ENCODE measurements at places on chromosomes 12 and 14. TPM values are rescaled to one million over a fixed set of nuclear protein-coding genes. Genes with fewer than 3 reads are reported as not detected.

Gene MDGA2
- not detected for total RNA-seq

Gene NYNRIN
- total RNA-seq, result 0.02 TPM

Gene KRR1
- total RNA-seq, result 106 TPM

Gene LYSET
- 12.4 TPM for total RNA-seq

Gene ATL1
- total RNA-seq, result 0.38 TPM

Gene KCNC2
- not detected for total RNA-seq

Gene PRB2
- total RNA-seq, result not detected

Gene SLC17A8
- total RNA-seq, result not detected

Gene ALG10B
- total RNA-seq, result 11.8 TPM

Gene KRT82
- total RNA-seq, result not detected

Gene KRT73
- total RNA-seq, result 0.19 TPM

DNA sequence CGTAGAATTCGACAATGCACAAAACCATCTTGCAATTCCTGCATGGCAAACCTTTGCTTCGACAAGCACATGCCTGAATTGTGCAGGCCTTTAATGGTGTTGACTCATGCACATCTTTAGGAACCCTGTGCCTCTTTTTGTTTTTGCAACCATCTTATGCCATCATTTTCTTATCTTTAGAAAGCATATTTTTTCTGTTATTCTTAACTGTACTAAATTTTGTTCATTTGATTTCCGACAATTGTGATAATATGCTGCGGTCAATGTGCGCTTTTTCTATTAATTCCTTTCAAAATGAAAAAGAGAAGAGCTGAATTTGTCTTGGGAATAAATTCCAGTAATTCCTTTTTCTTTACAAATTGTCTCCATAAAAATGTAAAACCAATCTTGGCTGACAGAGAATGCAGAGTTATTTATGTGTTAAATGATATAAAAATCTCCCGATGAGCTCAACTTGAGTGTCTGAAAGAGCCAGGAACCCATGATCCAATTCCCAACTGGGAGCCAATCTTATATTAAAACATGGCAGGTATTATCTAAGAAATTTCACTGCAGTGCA, 20.1 kb upstream of the CDK17 start:
- no peak for DNase-seq

DNA sequence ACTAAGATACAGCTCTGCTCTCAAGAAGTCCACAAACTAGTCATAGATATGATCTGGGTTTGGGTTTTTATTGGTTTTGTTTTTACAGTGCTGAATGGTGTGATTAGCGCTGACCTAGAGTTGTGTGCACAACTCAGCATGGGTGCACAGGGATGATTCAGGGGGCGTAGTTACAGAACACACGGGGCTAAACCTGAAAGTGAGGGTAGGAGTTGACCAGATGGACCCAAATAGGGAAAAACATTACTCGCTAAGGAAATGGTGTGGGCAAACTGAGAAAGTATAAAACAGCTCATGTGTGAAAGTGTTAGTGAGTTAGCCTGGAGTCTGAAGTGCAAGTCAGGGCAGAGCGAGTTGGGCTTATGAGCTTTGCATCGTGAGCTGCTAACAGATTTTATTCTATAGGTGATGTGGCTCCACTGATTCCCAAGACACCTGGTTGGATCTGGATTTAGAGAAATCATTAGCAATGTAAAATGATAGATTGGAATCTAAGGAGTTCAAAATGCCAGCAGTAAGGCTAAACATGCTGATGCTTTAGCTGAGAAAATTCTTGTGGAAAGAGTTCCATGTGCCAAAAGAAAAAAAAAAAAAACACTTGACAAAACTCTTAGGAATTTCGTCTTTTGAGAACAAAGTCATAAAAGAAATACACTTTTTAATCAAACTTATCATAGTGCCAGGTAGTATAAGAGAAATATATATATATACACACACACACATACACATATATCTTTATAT, 134.9 kb downstream of the SLC5A8 start:
- no peak for DNase-seq

DNA sequence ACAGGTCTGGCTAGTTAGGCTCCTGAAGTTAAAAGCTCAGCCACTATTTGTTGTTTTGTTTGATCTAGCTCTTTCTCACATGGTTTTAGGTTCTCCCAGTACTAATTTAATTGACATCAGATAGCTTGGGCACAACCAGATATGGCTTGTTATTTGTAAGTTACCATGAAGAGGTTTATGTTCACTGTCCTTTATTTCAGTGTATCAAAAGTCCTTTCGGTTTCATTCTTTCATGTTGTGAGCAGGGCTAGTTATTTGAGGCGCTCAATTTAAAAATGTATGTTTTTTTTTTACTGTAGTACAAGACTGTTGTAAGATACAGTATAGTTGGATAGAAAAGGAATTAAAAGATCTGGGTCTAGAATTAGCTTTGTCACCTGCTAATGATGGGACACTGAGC, 7.0 kb downstream of the GPX2 start:
- no peak for DNase-seq

- DNase-seq, result peak; percentile 14
These were observed 425.8 kb upstream of the ATXN7L3B start for GRCh38 chr12:74111688-74112360.

DNA sequence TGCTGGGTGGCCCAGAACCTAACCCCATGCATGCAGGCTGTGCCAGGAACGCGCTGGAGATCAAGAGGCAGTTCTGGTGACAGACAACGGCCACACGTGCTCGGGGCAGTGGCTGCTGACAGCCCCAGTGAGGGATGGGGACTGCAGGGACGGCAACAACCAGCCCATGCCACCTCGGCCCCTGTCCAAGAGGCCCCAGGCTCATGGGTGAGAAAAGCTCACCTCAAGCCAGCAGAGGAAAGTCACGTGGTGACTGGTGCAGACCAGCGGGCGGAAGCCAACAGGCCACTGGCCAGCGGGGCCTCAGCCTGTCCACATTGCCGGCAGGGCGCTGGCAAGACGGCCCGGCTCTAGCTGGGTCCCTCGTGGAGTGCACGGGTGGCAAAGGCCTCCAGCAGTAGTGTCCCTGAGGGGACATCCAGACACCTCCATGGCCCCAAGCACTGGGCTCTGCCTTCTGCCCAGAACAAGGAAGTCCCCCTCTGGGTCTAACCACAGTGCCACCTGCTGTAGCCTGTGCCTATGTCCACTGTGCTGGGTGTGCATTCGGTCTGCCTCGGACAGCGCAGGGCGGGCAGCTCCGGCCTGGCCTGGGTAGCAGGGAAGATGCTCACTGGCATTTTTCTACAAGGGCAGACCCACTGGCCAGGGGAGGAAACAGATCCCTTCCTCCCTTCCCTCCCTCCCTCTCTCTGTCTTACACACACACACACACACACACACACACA, 134.1 kb downstream of the NCOR2 start:
- DNase-seq, result no peak

- peak; percentile 32 for DNase-seq
These were observed 15.2 kb upstream of the ACTR6 start for GRCh38 chr12:100185361-100185894.

DNA sequence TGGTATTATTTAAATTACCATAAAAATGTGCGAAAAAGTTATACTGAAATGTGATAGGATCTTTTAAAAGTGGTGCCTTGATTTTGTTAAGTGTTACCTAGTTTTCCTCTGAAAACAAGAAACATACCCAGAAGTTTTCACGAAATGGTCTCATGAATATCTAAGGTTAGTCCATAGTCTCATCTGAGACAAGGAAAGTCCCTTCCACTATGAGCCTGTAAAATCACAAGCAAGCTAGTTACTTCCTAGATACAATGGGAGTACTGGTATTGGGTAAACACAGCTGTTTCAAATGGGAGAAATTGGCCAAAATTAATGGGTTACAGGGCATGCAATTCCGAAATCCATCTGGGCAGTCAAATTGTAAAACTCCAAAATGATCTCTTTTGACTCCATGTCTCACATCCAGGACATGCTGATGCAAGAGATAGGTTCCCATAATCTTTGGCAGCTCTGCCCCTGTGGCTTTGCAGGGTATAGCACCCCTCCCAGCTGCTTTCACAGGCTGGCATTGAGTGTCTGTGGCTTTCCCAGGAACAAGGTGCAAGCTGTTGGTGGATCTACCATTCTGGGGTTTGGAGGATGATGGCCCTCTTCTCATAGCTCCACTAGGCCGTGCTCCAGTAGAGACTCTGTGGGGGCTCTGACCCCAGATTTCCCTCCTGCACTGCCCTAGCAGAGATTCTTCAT, 271.4 kb downstream of the NAV3 start:
- no peak for DNase-seq

DNA sequence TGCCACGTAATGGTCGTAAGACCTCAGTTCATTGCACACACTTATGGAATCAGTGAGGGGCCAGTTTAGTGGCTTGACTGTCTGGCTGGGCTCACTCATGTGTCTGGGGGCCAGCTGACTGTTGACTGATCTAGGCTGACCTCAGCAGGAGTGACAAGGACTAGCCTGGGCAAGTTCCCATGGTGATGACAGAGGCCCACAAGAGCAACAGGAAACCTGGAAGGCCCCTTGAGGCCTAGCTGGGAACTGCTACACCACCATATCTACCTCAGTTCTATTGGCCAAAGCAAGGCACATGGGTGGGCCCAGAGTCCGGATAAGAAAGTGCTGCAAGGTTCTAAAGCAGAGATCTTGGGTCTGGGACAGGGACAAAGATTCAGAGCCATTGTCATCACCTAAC, 21.3 kb upstream of the RFLNA start:
- peak; percentile 62 for DNase-seq

- no peak for DNase-seq
These were observed 55.3 kb downstream of the RPL10L start for GRCh38 chr14:46596236-46596635.

- no peak for DNase-seq
These were observed 4.2 kb upstream of the CLECL1 start for GRCh38 chr12:9736936-9737705.

GRCh38 chr12:45577844-45578399, 151.6 kb upstream of the ARID2 start:
- no peak for DNase-seq

GRCh38 chr14:57519043-57519442, 25.4 kb upstream of the CCDC198 start:
- DNase-seq, result no peak

DNA sequence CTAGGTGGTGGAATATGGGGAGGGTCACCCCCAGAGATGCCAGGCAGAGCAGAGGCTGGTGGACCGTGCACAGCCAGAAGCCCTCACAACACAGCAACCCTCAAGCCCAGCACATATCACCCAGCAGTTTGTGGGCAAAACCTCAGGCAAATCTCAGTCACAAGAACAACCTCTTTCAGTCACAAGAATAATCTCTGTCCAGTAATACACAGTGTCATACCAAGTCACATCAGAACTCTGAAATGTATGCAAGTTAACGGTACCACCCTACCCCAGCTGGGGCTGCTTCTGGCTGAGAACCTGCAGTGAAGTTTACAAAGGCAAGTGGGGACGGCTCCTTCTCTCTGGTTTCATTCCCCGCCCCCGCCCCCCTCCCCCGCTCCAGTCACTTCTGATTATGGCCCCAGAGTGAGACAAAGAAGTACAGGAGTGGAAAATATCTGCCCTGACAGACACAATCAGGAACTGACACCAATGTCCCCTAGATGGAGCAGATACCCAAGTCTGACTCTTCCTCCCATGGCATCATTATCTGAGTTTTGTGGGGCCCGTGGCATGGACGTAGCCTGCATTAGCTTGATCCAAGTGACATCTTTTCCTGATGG, 480.9 kb upstream of the TMEM132C start:
- no peak for DNase-seq

- no peak for DNase-seq
These were observed 5.1 kb downstream of the ARF6 start for GRCh38 chr14:49897965-49898364.

DNA sequence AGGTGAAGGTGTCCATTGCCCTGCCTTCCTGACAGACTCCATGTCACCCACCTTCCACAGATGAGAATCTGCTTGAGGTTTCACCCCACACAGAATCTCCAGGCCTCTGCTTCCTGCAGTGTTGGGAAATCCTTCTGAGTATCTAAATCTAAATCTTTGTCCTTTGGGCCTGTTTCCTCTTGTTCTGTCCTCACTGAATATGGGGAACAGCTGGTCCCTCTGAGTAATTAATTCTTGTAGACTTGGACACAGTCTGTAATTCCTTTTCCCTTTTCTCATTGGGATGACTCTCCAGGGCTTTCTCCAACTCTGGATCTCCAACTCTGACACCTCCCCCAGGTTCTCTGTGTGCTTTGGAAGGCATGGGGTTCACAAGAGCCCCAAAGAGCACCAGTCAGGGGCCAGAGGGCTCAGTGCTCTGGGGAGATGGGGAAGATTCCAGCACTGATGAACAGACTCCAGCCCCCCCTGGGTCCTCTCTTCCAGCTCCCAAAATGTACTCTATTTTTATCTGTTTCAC, 2.3 kb upstream of the ACVRL1 start:
- no peak for DNase-seq

DNA sequence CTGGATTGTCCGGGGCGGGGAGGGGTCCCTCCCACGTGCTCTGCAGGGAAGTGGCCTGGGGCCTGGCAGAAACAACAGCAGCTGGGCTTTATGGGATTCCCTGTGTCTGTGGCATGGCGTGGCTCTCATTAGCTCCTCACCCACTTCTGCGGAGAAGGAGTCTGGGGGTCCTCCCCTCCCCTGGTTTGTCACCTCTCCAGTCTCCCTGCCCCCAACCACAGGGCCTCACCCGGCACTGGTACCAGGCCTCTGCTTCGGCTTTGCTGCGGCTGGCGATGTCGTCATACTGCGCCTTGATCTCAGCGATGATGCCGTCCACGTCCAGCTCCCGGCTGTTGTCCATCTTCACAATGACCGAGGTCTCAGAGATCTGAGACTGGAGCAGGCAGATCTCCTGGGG, 6.4 kb downstream of the KRT82 start:
- no peak for DNase-seq

DNA sequence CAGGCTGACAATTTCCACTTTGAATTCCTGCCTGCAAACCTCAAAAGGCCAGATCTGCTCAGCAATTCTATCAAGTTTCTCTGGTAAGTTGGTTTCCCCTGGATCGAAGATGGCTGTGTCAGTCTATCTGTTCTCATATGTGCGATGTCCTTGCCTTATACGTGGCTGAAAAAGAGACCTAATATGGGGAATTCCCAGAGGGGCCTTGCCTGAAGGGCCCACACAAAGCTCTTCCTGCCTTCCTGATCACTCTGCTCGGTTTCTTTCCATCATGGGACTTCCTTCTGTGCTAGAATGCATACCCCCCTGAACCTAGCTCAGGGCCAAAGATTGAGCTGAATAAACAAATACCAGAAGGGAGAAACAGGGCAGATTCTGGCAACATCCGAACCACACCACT, 13.2 kb downstream of the TCL1B start:
- DNase-seq, result no peak

DNA sequence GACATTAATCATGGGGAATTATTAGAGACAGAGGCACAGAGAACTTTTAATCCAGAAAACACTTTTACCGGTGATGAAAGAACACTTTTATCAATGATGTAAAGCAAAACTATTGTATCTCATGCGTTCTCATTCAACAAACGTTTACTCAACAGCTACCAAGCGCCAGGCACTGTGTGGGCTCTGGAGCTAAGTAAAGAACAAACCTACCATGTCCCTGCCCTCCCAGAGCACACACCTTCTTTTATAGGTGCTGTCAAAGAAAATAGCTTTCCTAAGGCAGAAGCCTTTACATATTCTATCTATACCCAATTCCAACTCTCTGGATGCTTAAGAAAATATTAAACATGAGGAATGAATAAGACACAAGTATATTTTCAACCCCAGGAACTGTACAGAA, 91.1 kb downstream of the FOXN3 start:
- DNase-seq, result no peak

Data from activated CD4-positive, alpha-beta memory T cell treated with anti-CD3 and anti-CD28 coated beads for 36 hours (primary cell).